Umbilical cord (tissue), 2 donors: ENCODE measurements at places on chromosomes 6 and 20. TPM values are rescaled to one million over a fixed set of nuclear protein-coding genes. Genes with fewer than 3 reads are reported as not detected.

- no peak for DNase-seq
Observed at GRCh38 chr20:47960769-47961541, 175.7 kb upstream of the SULF2 start.

DNA sequence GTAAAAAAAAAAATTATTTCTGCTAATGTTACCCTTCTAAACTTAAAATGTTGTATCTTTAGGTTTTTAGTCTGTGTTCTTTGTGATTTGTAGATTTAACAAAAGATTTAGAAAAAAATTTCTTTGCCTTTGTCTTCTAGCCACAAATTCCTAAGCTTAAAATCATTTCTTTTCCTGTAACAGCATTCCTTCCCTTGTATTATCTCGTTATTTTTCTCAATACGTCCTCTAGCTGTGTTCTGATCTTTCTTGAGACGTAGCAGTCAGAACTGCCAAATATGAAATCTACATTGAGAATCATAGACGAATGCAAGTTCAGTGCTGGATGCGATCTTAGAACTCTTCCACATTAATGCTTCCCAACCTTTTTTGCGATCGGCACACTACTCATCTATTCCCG, 283.1 kb downstream of the UTRN start:
- DNase-seq, result no peak

- DNase-seq, result no peak
Observed at GRCh38 chr6:56827908-56828649, 126.8 kb upstream of the BEND6 start.

- peak; percentile 18 for DNase-seq
Observed at GRCh38 chr20:35743693-35744491, 1.8 kb upstream of the RBM39 start.

DNA sequence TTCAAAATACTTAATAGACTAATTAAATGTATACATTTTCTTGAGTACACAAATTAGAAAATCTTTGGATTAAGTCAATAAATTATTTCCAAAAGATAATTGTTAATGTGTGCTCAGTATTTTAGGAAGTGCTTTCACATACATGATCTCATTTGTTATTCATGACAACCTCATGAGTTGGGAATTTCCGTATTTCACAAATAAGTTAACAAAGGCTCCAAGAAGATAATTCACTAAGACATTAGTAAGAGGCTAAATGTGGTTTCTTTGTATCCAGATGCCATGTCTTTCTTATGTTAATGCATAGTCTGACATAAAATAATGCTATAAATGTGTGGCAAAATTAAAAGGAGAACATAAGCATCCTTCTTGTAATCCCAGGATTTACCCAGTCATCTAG, 79.5 kb upstream of the TCF21 start:
- DNase-seq, result no peak

Gene RIPOR2
- 5.3 TPM for total RNA-seq

Gene CUL7
- total RNA-seq, result 27.0 TPM
